ENCODE measurements at places on chromosomes 4 and X.

GRCh38 chr4:189974056-189974455, 33.4 kb downstream of the FRG1 start:
- peak; percentile 23 for DNase-seq

DNA sequence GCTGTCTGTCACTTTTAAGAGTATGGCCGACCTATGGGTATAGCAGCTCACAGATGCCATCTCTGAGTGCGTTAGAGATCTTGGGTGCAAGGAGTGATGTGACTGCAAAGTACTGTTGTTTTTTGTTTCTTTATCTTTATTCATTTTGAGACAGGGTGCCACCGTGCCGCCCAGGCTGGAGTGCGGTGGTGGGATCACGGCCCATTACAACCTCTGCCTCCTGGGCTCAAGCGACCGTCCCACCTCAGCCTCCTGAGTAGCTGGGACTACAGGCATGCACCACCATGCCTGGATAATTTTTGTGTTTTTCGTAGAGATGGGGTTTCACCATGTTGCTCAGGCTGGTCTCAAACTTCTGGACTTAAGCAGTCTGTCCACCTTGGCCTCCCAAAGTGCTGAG, 71.4 kb downstream of the CCKAR start:
- DNase-seq: no peak

GRCh38 chr4:85777908-85778631, 303.1 kb downstream of the ARHGAP24 start:
- peak; percentile 40 for DNase-seq

DNA sequence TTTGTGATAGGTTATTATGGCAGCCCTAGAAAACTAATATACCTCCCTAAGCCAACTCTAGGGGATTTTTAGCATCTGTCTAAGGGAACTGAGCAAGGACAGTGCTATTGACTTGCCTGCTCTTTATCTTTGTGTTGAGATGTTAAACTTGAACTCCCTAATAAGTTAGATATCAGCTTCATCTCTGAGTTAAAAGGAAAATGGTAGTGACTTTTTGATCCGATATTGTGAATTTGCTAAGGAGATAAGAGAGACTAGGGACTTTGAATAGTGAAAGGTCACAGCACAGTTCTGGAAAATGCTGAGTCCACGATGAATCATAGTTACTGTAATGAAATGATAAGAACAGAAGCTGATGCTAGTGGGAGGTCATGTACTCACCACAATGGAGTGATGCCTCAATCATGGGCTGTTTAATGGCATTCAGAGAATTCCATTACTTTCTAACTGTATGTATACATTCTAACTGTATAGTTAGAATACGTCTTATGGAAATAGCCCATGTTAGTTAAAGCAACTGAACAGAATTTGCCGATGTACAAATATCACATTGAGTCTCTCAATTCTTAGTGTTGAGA, 147.2 kb downstream of the GLRA3 start:
- DNase-seq: no peak

GRCh38 chrX:55490974-55491373, 1.3 kb upstream of the USP51 start:
- DNase-seq: no peak

DNA sequence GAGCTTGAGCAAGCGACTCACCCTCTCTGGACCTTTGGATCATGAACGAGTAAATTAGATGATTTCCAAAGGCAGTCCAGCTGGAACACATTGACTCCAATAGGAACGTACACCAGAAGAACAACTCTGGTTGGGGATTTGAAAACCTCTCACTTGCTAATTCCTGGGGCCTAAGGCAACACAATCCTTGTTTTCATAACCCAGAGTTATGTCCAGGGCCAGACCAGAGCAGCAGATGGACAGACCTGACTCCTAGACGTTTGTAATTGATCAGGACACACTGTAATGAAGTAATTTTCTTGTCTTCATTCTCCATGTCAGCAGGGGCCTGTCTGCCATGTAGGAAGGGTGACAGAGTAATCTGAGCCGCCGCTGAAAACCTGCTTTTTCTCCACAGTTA, 283.9 kb downstream of the IDS start:
- no peak for DNase-seq

GRCh38 chr4:182492423-182492822, 249.2 kb downstream of the TENM3 start:
- peak; percentile 47 for DNase-seq

- peak; percentile 62 for DNase-seq
These were observed 151.3 kb upstream of the TTC29 start for GRCh38 chr4:147096667-147097604.

DNA sequence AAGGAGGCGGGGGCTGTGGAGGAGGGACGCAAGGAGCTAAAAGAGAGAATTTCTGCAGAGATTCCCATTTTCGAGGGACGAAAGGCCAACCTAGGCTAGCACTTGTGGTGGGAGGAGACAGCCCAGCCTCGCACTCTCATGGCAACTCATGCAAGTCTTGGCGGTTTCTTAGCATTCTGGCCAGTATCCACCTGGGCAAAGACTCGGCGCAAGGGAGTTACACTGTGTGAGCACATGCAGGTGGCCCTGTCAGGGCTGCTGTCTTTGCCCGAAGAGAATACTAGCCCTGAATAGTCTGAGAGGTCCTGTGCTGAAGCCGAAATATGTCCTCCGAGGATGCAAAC, 15.5 kb downstream of the MCF2 start:
- no peak for DNase-seq

DNA sequence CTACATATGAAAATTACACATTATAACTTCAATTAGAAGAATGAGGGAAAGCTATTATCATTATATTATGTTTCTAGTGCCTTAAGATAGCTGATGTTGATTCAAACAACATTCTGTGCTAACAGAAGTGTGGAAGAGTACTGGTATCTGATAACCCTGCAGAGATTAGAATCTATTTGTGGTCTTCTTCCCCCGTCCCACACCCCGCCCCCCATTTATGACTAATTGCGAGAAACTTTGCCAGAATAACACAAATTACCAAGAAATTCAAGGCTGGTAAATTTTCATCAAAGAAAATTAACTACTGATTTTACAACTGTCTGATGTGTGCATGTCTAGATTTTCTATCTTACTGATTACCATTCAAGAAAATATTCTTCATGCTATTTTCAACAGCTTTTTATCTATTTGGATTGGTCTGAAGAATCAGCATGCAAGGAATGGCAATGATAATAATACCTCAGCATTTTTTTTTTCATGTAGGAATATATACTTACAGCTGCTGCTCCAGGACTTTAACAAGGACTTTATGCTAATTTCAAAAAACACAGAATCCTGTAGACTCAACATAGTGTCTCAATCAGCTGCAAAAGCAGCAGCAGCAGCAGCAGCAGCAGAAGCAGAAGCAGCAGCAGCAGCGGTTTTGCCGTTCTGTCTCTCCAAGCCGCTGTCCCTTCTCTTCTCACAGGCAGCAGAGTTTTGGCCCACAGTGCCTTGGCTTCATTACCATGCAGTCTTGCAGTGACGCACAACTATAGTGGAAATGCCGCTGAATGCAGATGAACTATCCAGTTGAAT, 126.7 kb downstream of the FRYL start:
- DNase-seq: no peak

GRCh38 chr4:166481055-166481454, 608.0 kb downstream of the TLL1 start:
- no peak for DNase-seq

DNA sequence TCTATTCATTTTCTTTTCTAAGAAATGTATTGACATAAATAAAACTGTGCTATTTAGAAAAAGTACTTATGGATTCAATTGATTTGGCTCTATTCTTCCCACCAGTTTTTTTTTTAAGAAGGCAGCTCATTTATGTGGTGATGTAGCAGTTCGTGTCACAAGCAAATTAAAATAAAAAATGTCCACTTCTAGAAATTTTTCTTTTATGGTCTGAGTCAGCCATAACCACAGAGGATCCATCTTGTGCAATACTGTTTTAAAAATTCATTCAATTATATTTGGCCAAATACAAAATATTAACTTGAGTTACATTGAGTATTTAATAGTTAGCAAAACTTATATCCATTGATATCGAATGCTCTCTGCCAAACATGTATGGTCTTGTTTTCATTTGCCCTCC, 207.9 kb upstream of the FAT1 start:
- DNase-seq: no peak

GRCh38 chr4:98746936-98747335, 88.5 kb upstream of the TSPAN5 start:
- DNase-seq: no peak

DNA sequence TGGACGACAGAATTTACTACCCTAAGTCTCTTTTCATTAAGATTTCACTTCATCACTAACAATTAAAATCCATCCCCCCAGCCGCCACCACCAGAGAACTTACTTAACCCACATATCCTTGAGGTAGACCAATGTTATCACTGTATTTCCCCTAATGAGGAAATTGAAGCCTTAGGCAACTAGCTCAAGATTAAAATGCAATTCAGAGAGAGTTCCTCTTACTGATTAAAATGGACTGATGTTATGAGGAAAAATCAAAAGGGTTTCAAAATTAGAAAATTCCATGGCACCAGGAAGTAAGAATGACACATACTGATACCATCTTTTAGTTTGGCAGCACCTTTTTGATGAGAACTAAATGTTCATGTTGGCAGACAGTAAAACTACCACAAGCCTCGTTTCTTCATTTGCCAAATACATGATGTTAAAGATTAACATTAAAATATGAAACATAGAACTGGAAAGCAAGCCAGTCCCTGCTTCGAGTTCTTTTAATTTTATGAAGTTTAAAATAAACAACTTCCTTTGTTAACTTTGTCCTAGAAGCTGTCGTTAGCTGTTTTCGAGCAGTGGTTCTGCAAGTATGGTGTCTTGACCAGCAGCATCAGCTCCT, 69.3 kb upstream of the CCDC160 start:
- DNase-seq: peak; percentile 4

DNA sequence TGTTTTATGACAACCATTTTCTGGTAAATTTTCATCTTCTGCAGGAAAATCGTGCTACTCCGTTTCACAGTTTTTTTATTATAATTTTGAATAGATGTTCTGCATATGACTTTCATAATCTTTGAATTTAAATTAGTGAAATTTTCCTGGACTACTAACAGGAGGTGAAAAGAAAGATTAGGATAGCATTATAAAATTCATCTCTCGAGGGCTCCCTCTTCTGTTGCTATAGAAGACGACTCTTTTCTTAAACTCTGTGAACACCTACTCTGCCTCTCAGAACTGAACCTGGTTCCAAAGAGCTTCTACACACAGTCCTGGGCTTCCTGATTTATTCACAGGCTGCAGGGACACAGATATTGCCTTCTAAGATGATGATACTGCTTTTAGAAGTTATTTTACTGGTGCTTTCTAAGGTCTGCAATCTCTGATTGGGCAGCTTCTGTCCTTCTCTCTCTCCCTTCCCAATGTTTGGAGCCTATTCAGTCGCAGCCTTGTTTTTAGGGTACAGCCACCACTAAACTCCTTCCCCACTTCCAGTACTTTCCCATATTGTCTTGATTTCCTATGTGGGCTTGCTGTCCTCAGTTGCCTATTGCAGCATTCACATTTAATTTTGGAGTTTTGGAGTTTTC, 10.1 kb upstream of the SAP30 start:
- no peak for DNase-seq

DNA sequence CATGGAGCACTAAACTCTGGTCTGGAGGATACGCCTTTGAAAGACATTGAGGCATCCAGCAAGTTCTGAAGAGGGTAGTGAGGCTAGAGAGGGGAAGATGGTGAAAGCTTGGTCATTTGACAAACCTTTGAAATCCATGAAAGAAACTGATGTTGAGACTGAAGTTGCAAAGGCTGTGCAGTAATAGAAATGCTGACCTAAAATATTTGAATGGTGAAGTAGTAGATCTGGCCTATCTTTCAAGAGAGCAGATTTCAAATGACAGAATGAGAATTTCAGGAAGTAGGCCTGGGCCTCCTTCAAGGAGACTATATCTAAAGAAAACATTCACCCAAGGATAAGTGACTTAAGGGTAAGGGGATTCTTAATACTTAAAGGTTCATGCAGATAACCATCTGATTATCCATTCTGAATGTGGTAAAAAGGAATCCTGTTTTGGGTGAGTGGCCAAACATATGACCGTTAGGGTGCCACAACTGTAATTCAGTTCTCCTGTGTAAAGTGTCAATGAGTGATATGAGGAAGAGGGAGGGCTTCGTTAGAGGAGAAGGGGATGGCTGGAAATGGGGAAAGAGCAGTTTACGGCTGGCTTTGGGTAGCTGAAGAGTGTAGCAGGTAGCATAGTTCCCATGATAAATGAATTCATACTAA, 62.2 kb downstream of the AMELX start:
- DNase-seq: no peak

DNA sequence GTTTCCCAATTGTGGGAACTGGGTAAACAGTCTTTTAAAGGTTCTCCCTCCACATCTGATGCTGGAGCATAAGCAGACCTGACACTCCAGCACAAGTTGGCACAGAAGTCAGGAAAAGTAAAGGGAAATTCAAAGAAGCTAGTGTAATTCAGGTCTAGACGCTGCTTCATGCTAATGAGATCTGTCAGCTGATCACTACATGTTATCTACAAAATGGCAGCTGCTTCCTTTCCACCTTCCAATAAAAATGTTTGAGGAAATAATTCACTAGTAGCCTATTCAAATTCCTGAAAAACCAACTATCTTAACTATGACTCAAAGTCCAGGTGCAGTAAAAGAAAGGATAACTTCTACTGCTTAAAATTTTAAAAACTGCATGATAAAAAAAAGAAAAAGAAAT, 29.3 kb downstream of the DCAF8L2 start:
- DNase-seq: no peak

DNA sequence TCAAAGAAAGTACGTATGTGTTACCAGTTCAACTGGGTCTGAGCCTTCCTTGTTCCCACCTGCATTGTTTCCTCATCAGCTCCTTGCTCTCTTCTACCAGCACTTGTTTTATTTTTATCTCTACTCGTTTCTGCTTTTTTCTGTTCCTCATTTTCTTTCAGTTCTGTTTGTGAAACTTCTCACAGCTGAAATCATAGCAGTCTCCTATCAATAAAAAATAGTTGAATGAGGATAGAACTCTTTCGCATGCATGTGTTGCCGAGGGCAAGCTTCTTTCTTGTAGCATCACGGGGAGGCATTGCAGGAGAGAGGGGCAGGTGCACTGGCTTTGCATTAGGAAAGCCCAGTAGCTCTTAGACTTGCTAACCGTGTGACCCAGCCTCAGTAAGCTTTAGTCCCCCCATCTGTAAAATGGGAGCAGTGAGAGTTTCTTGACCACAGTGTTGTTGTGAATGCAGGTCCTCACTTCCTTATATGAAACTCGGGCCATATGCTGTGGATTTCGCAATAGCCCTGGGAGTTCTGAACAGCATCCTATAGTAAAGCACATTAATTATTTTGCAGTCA, 24.7 kb downstream of the OFD1 start:
- peak; percentile 40 for DNase-seq

DNA sequence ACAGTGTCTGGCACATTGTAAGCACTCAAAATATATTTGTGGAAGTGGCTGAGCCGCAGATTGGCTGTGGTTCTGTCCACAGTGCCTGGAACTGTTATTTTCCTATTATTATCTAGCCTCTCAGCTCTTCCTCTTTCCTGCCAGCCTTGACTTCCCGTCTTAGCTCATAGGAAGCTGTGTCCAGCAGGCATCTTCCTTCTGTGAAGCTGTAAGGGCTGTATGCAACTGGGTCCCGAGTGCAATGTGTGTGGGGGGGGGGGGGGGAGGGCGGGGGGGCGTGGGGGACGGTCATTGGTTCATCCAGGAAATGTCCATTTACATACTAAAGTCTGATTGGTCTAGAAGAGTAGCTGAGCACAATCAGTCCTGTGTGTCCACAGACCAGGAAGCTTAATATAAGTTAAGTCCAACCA, 210.7 kb downstream of the PDGFRA start:
- DNase-seq: peak; percentile 59

All from suppressor macrophage treated with lipopolysaccharide for 4 hours (primary cell).